ENCODE measurements at places on chromosomes 7 and 10.

DNA sequence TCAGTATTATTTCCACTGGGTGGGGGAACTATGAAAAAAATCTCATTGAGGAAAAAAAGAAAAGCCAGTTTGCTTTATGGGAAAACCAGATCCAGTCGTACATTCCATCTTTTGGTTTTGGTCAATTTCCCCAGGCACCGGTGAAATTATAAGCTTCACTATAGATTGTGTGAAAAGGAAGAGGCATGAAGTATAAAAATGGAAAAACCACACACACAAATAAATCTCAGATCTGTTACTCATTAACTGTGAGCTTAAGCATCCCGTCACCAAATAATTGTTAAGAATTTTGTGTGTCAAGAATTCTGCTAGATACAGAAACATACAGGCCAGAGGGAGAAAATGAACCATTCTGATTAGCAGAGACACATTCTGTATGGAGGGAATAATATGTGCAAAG, 405.5 kb upstream of the CELF2 start:
- DNase-seq: no peak

GRCh38 chr7:133118261-133118660, 36.4 kb upstream of the CHCHD3 start:
- no peak for DNase-seq

GRCh38 chr10:32731527-32731926, 226.5 kb downstream of the ITGB1 start:
- no peak for DNase-seq

DNA sequence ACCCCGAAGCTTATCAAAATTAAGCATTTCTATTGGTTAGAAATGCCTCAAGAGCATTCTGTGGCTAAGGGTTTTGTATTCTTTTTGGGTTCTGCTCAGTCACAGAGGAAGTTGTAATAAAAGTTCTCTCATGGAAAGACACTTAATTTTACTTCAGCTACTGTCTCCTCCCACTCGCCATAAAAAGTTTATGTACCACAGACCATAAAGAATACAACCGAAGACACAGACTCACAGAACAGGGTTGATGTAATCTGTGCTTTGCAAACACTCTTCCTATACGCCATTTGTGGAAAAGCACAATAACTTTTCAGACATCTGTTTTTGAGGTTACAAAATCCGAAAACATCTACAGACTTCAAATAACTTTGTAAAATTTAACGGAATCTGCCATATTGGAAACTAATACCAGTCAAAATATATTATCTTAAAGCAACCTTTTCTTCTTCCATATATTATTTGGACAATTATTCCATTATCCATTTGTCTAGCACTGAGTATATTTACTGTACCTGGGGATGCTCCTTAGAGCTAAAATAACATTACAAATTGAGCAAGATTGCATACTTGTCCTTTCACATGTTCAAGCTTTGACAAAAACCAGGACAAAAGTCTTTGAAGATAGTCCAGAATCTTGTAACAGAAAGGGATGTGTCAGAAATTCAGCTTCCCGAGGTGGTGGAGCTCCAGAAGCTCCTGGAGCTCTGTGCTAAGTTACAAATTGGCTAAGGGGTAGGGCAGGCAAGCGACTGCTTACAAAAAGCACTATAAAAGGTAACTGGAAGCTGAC, 219.0 kb upstream of the MEOX2 start:
- no peak for DNase-seq

All from NCI-H524 treated with DMSO at 0.1 percent for 48 hours (cell line).